ENCODE measurements at places on chromosomes 3 and 15.
A peak's percentile ranks its signal among the peaks of the same experiment; 100 is the strongest.

- DNase-seq: no peak
These were observed 66.0 kb upstream of the GOLIM4 start for GRCh38 chr3:168161696-168162095.

DNA sequence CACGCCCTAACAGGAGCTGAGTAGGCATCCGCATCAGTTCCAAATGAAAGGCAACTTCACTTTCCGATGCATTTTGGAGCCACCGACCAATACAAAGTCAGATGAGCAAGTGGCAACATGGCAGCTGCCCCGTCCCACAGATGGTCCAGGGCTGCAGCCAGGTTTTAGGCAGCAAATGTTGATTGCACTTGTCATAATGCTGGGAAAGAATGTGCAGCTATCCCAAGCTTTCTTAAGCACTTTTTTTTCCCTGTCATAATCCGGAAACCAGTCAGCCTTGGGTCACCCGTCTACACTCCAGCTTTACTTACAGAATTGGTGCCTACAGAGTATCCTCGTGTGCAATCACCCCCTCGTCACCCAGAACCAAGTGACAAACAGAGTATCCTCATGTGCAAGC, 147.7 kb downstream of the CHSY1 start:
- DNase-seq: no peak

GRCh38 chr3:66497288-66497984, 3.4 kb downstream of the LRIG1 start:
- DNase-seq: no peak

GRCh38 chr3:123618076-123618708, 33.3 kb upstream of the HACD2 start:
- no peak for DNase-seq

DNA sequence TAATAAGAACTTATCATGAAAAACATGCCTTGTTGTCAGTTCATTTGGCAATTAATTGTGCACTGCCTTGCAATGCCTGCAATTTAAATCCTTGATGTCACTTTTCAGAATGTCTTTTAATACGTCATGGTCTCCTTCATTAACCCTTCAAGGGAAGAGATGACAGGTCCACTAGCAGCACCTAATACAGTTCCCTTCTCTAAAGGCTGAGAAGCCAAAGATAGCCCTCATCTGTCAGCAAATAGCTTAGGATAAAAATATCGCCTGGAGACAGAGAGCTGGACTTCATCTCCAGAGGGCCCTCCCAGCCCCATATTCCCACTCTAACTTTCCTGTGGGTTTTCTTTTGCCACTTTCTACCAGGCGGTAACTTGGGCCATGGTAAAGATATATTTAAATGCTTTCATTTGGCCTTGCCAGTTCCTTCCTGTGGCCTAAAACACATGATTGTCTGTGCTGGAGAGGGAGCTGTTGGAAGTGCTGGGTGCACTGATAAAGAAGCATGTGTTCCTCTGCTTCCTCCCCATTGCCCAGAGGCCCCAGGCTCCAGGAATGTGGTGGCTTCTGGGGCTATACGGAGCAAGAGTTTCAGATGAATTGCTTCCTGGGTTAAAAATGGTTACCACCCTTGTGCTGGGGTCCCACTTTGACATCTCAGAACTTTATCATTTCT, 76.3 kb upstream of the UMPS start:
- no peak for DNase-seq

DNA sequence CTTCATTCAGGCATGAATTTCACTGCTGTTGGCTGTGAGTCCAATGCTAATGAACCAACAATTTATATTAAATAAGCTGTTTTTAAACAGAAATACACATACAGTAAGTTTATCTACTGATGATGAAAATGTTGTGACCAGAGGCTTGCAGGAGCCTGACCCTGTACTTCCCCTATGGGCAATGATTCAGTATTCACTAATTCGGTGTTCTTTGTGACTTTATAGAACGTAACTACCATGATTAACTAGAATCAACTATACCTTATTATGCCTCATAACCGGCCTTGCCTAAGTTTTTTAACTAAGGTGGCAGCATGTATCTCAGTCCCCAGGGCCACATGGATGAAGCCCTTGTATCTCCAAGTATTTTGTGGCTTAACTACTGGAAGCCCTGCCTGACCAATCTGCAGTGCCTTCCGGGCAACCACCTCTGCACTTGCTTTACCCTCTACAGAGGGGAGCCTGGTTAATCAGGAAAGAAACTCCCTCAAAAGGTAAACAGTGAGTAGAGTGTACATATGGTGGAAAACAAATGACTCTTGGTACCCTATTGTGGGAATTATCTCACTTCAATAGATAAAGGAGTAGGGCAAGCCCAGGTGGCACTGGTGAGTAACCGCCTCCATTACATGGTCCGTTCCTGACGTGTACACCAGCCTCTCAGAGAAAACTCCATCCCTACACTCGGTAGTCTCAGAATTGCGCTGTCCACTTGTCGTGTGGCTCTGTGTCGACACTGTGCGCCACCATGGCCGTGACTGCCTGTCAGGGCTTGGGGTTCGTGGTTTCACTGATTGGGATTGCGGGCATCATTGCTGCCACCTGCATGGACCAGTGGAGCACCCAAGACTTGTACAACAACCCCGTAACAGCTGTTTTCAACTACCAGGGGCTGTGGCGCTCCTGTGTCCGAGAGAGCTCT, 11.6 kb upstream of the CLDN18 start:
- DNase-seq: no peak

- DNase-seq: no peak
These were observed 3.3 kb downstream of the STAB1 start for GRCh38 chr3:52498137-52499054.

DNA sequence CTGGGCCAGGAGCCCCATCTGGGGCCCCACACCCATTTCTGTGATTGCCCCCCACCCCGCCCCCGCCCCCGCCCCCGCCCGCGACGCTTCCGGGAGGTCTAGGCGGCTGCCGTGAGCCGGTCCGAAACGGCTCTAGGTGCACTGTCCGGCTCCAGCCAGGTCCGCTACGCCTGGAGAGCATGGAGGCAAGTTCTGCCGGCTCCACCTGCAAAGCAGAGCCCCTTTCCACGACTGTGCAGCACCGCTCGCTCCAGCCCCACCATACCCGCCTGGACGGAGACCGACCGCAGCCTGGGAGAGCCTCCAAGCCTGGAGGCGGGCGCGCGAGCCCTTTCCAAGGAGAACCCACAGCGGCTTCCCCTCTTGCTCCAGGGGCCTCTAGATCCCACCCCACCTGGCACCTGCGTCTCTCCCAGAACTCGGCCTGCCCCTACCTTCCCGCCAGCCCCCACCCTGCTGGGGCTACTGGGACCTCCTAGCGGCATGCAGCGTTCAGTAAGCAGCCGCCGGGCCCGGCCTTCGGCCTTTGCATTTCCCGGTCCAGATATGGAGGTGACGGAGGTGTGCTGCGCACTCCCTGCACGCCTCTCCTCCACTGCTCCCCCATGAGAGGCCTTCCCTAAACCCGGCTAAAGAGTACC, 66.2 kb downstream of the KLF13 start:
- DNase-seq: peak; percentile 56

DNA sequence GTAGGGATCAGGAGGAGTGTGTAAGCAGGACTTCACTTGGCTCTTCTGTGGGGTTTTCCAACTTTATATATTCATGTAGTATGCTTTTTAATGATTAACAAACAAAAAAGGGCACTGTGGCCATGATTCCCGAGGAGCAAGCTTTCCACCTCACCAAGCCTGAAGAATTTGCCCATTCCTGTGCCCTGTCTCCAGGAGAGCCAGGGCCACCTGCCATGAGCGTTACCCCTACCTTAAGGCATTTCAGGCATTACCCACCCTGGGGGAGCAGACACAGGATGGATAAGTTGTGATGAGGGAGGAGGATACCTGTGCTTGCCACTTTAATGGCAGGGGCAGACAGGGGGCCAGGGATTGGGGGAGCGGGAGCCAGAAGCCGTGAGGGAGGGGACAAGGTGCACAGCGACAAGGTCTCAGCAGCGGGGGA, 3.0 kb downstream of the TRPM1 start:
- no peak for DNase-seq

GRCh38 chr3:59808446-59808845, 758.6 kb upstream of the CFAP20DC start:
- DNase-seq: no peak

GRCh38 chr3:46931631-46932331, 44.8 kb downstream of the CCDC12 start:
- peak; percentile 67 for DNase-seq

GRCh38 chr3:98797905-98798304, 34.8 kb downstream of the ST3GAL6 start:
- DNase-seq: no peak

DNA sequence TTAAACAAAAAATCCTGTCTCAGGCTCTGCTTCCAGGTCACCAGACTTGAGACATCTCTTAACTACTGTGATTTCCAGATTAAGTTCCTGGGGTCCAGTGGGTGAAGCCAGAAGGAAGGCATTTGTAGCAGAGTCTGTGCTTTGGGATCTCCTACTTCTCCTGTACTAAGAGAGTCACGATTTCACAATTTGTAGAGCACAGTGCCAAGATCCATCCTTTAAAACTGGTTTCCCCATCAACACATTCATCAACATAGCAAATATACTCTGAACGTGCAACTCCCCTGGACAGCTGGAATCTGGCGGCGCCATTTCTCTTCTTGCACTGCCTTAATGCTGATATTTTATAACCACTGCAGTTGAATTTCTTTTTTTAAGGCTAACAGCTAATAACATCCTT, 33.2 kb downstream of the CDCP1 start:
- DNase-seq: no peak

DNA sequence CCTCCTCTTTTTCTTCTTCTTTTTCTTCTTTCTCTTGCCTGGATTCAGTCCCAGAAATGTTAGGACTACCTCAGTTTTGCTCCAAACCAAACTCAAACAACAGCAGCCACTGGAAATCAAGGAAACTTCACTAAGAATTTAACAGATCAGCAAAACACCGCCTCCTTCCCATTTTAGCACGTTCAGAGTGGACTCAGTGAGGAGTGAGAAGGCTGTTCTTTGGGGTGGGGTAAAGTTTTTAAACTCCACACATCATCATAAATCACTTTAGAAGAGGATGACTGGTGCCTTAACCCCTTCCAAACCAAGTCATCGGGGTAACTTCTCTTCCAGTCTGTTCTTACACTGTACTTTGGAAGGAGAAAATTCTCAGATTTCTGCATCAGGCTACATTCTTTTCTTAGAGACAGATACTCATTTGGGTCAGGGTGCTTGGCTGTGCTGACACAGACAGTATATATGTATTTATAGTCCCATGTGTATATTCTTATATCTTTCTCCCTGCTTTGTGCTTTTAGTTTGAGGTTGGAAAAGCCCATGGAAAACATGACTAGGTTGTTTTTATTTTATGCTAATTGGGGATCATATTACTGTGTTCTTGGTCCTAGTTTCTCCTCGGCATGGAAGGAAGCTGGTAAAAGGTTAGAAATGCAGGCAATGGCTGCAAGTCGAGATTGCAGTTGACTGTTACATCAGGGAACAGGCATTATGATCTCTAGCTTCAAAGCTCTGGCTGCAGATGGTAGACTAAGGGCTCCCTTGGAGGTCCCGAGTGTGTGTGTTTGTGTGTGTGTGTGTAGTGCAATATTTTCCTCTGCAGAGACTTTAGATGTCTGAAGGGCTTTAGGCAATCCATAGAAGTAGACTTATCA, at the start of gene CCDC80:
CCDC80 (minus strand) TSS at position 214 of the 872 bp plus-strand sequence. CDS start 1,238 bp downstream, outside the sequence.
- DNase-seq: no peak

DNA sequence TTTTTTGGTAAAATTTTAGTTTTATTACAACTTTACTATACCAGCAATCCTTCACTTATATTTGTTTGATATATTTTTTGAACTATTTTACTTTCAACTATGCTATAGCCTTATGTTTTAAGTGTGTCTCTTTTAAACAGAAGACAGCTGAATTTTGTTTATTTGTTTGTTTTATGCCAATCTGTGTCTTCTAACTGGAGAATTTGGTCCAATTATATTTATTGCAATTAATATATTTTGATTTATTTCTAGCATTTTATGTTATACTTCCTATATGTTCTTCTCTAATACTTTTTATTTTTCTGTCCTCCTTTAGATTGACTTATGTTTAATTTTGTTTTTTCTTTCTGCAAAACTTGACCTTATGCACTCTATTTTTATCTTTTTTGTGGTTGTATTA, 4.9 kb upstream of the MME start:
- no peak for DNase-seq

DNA sequence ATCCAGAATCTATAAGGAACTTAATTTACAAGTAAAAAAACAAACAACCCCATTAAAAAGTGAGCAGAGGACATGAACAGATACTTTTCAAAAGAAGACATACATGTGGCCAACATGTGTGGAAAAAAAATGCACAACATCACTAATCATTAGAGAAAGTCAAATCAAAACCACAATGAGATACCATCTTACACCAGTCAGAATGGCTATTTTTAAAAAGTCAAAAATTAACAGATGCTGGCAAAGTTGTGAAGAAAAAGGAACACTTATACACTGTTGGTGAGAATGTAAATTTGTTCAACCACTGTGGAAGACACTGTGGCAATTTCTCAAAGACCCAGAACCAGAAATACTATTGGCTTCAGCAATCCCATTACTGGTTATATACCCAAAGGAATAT, 830.0 kb upstream of the ALCAM start:
- DNase-seq: no peak

DNA sequence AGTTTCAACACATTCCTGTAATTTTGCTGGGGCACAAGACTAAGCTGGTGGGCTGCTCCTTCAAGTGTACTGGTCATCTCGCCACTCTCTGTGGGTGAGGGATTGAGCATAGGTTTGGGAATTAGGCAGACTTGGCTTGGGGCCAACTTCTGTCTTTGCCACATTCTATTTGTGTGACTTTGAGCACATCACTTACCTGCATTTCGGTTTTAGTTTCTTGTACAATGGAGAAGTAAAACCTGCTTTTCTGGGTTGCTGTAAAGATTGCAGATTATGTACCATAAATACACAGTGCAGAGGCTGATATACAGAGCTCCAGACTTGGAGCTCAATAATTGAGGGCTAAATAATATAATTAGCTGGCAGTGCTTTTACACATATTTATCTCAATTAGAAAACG, 162.1 kb downstream of the C3orf38 start:
- no peak for DNase-seq

DNA sequence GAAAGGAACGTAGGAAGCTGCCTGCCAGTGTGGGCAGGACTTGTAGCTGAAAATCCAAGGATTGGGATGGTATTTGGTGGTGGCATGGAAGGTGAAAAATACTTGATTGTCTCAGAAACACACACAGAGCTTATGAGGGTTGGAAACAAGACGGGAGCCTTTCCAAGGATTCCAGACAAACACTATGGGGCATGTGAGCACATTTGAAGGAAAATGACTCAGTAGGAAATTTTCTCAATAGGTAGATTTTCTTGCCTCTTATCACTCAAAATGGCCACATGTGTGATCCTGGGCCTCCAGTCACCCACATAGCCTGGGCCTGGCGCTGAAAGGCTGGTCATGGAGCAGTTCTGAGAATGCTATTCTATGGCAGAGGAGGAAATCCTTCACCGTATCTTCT, 47.4 kb downstream of the CCNL1 start:
- no peak for DNase-seq

- DNase-seq: peak; percentile 71
These were observed 1.7 kb upstream of the SLC2A2 start for GRCh38 chr3:171028025-171028778.

Data from activated CD8-positive, alpha-beta memory T cell treated with anti-CD3 and anti-CD28 coated beads, Interleukin-2, amount 10 ng/mL, durations not matched to agents 7 days and 5 days (primary cell).